Upper lobe of right lung (tissue), 1 donor: ENCODE measurements at places on chromosomes 7 and 10.

DNA sequence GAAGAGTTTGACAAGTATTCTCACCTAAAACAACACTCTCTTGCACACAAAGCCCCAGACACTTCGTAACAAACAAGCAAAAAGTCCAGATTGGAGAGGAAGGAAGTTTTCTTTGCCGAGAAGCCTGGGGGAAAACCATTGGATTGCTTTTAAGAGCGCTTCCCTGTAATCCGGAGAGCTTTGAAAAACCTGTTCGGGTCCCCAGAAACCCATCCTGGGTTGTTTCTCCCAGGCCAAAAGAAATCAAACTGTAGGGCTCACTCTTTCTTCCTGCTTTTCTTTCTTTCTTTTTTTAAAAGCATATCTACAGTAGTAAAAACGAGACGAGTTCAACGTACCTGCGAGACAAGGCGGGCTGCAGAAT is 655 bp downstream of the SP8 start:
- DNase-seq: no peak

DNA sequence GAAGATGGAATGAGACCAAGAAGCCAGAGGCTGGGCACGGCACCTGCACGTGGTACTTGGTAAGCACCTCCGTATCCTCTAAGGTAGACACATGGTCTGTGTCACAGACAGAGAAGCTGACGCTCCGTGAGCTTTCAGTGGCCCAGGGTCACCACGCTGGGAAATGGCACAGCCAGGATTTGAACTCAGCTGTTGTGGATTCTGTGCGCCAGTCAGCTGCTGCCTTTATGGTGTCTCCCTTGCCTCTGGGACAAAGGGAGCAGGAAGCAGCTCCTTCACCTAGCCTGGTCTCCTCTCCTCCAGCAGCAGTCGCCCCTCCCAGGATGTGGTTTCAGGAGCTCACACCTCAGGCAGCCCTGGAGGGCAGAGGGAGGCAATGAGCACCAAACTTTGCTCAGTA is 110.8 kb downstream of the ARHGAP22 start:
- no peak for DNase-seq

- DNase-seq: no peak
Measured at GRCh38 chr10:43296320-43296719, 29.5 kb upstream of the RASGEF1A start.

DNA sequence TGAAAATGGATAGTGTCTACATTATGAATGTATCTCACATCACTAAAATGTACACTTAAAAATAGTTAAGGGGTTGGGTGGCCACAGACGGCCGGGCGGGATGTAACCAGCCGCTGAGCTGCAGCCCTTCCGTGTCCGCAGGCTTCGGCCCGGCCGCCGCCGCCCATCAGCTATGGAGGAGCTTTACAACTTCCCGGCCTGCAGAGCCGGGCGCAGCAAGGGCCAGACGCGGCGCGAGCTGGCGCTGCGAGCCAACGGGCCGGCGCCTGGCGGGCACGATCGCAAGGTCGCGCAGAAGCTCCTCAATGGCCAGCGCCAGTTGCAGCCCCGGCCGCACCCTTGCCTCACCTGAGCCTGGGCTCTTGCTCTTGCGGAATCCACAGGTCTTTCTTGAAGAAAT is 69.1 kb downstream of the KMT2C start:
- no peak for DNase-seq

DNA sequence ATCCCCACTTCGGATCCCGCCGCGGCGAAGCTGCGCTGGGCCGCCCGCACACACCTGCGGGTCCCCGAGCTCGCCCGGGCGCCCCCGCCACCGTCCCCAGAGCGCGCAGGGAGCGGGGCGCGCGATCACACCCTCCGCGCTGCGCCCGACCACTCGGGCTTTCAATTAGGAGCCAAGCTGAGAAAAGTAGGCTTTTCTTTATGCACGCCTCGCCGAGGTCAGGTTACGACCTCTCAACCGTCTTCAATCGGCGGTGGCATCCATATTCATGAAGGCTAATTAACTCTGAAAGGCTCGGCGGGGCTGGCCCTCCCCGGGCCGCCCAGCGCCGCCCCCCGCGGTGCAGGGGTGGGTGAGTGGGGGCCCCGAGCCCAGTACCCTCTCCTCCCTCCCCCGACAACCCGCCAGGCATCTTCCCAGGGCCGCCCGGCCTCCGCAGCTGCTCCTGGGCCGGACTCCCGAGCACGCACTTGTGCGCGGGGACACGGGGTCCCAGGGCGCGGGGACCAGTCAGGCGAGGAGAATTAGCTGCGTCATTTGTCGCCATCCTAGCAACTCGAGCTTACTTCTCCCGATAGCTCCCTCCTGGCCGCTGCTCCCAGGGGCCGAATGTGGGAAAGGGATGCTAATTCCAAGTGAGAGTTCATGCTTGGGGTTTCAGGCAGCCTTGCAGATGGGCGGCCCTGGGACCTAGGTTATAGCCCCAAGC is 155.5 kb upstream of the LYZL2 start:
- DNase-seq: peak; percentile 86

DNA sequence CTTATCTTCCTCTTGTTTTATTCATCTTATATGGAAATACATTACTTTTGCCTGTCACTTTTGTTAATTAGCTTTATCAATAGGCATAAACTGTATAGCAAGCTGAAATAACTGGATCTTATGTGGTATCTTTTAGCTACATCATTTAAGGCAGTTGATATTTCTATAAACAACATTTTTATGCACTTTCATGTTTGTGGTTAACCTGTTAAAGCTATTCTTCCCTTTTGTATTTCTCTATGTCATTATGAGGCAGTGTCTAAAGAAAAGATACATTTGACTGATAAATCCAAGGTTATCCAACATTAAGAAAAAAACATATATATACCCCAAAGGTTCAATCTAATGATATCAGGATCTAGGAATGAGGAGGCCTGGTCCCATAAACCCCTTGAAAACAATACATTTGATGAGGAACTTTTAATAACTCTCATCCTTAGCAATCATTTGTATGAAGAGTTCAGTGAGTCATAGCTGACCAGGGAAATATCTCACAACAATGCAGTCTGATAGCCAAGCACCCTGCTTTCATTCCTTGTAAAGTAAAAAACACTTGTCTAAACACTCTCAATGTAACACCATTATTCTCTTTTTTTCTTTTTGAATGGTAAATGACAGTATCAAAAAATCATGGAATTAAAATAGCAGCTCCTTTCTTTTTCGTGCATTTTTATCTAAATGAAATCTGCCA is 300.9 kb downstream of the NEBL start:
- no peak for DNase-seq

DNA sequence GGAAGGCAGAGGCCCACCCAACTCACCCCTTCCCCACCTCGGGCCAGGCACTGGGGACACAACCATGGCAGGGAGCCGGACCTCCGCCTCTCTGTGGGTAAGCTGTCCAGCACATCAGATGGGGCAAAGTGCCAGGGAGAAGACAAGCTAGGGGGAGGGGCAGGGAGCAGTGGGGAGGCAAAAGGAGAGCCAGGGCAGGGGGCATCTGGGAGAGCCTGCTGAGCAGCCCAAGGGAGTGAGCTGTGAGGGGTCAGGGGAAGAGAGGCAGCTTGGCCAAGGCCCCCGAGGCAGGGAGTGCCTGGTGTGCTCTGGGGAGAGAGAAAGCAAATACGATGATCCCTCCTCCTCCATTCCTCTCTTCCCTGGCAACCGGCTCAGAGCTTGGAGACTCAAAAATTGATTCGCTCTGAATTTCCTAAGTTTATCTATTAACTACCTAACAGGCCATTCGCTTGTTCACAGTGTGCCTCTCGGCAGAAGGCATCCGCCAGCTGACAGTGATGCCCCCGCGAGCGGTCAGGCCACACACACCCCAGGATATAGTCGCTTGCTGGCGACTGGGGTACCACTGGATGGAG is 4.5 kb downstream of the CAMK2B start:
- peak; percentile 47 for DNase-seq

DNA sequence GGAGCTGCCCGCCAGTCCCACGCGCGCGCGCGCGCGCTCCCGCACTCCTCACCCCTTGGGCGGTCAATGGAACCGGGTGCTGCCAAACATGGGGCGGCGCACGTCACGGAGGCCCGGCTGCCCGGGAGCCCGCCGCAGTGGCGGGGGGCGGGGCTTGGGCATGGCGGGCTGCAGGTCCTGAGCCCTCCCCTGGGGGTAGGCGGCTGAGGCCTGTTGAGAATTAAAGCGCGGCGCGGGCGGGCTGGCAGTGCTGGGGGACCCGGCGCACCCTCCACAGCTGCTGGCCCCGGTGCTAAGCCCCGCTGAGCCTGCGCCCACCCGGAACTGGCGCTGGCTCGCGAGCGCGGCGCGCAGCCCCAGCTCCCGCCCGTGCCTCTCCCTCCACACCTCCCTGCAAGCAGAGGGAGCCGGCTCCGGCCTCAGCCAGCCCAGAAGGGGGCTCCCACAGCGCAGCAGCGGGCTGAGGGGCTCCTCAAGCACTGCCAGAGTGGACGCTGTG is 634.2 kb downstream of the ANKRD7 start:
- peak; percentile 40 for DNase-seq

DNA sequence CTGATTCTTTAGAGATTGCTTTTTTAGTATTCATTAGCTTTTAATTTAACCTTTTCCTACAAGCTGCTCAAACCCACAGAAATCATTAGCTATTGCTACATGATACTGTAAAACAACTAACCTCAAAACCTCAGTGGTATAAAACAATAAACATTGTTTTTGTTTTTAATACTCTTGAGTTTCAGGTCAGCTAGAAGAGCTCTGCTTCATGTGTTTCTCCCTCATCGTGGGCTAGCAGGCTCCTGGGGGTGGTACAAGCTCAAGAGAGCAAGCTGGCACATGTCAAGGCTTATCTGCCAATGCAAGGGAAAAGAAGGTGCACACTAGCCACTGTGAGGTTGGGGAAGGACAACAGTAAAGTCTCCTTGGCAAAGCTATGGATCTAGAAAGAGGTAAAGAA is 232.9 kb upstream of the PHF14 start:
- DNase-seq: no peak

DNA sequence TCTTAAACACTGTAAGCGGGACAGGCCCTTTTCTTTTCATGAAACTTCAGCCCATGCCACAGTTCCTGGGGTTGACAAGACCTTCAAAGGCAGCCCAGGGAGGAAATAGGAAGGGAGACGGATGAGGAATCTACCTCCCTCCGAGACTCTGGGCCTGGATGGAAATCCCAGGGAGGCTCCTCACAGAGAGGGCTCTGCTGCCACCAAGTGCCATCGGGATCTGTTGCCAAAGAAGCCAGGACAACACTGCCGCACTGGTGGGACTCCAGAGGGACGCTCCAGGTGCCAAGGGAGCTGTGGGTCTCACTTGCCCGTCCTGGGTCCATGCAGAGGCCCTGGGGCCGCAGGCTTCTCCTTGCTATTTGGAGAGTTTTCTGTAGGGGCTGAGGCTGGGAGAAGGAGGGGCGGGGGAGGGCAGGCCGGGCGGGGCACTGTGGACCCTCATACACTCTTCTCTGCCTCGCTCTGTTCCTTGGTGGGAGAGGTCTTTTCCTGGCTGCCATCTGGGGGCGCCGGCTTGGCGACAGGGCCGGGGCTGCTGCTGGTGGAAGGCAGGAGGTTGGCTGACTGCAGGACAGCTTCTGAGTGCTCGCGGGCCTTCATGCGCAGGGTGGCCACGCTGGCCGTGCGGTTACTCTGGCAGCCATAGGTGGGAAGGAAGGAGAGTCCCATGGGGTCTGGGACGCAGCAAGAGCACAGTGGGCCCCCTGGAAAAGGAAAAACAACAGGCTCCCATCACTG is 30.0 kb downstream of the DRGX start:
- no peak for DNase-seq

GRCh38 chr10:70462349-70462984 is 16.1 kb upstream of the PALD1 start:
- DNase-seq: no peak

GRCh38 chr10:23342213-23342884 is 2.2 kb downstream of the C10orf67 start:
- no peak for DNase-seq

DNA sequence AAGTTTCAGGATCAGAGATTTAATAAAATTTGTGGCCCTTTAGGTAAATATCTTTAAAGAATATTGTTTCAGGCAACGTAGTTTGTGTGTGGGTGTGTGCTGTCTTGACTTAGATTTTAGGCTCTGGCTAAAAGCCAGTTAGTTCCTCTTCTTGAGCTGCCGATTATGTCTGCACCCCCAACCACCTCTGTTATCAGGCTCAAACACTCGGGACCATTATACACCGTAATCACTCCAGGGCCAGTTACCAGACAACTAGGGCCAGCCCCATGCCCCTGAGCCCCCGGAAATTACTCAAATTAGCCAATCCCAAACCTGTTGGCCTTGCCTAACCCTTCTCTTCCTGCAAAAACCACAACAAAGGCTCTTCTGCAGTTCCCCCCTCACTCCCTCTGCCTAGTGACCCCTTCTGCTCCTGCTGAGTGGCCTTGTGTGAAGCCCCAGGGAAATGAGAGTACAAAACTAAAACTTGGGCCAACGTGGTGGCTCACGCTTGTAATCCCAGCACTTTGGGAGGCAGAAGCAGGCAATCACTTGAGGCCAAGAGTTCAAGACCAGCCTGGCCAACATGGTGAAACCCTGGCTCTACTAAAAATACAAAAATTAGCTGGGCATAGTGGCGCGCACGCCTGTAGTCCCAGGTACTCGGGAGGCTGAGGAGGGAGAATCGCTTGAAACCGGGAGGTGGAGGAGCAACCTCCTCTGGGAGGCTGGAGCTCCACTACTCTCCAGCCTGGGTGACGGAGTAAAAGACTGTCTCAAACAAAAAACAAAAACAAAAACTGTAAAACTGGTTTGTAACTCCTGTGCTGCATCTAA is 9.2 kb upstream of the HNRNPF start:
- no peak for DNase-seq

DNA sequence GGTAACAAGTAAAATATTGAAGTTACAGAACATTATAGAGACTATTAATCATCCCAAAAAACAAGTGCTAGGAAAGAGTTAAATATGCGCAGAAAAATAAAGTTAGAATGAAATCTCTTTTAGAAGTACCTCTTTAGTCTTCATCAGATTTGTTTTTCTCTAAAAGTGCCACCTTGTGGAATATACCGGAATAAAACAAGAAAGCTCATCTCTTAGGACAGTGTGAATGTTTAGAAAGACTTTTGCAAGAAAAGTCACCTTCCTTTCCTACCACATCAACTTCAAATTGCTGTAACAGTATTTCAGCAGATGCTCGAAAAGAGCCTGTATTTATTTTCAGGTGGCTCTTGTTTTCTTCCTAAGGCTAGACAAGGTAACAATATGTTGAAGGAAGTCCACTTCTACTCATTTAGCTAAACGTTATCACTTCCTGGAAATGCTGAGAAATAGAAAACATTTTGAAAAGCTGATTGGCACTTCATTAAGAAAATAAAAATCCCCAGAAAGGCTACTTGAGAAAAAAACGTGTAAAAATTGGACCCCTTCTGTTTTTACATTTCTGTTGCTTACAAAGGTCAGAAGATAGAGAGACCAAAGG is 19.8 kb upstream of the FAM133B start:
- no peak for DNase-seq
